ENCODE measurements at places on chromosomes 11 and 22.

GRCh38 chr22:46009730-46010129 is 32.8 kb upstream of the WNT7B start:
- DNase-seq: peak; percentile 81

DNA sequence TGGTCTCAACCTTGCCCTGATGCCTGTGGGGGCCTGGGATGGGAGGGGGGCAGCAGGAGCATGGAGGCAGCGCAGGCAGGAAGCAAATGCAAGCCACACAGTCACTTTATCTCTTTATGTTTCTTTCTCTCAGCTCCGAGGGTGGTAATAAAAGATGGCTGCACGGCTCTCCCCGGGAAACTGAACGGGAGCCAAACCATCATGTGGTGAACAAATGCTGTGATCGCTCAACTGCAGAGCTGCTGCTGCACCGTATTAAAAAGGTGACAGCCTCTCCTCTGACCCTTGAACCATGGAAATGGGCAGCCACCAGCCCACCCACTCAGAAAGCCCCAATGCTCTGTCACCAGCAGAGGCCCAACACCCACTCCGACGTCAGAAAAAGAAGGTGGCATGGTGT is 110.0 kb downstream of the TIMP3 start:
- no peak for DNase-seq

- DNase-seq: peak; percentile 59
Measured at GRCh38 chr22:37197451-37198257, 9.6 kb upstream of the C1QTNF6 start.

DNA sequence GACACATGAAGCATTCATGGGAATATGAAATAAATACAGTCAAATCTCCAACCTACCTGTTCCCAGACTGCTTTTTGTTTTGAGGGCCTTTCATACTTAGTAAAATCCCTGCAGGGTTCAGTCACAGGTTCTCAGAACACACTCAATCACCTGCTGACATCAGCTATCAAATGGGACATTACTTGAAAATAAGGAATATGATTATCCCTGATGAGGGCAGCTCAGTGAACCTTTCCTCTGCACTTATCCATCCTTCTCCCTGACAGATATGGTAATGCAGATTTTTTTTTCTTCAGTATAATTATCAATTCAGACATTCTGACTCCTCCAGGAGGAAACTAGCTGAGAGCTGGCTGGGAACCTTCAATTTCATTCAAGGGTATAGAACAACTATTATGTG is 1127.4 kb upstream of the CCDC90B start:
- no peak for DNase-seq

DNA sequence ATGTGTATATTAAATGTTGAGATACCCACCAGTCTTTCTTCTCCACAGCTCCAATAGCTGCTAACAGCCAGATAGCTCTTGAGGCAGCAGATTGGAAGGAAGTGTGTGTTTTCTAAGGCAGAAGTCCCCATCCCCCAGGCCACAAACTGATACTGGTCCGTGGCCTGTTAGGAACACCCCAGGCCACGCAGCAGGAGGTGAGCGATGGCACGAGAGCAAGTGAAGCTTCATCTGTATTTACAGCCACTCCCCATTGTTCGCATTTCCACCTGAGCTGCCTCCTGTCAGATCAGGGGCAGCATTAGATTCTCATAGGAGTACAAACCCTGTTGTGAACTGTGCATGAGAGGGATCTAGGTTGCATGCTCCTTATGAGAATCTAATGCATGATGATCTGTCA is 12.7 kb downstream of the CCDC73 start:
- no peak for DNase-seq

DNA sequence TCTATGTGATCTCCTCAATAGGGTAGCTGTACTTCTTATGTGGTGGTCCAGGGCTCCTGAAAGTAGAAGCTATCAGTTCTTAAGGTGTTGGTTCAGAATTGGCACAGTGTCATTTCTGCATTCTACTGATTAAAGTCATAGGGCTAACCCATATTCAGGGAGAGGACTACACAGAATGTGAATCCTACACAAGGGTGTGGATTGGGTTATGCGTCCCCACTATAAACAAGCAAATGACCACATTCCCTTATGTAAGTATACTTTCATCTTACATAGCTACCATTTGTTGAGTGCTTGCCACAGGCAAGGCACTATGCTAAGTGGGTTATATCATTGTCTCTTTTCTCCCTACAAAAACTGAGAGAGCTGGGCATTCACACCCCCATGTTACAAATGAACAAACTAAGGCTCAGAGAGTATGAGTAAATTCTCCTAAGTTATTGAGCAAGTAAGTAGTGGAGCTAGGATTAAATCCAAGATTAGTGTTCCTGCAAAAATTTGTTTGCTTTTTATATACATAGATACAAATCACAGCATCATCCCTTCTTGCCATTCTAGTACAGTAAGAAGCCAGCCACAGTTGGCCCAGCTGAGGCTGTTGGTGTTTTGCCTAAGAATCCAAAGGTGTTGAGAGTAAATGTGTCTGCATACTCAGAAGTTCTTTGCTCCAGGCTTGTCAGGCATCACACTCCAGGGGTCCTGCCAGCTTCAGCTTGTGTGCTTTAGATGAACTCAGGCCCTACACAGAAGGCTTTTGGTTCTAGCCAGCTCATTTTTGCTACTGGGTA is 157.8 kb downstream of the KIF18A start:
- no peak for DNase-seq

DNA sequence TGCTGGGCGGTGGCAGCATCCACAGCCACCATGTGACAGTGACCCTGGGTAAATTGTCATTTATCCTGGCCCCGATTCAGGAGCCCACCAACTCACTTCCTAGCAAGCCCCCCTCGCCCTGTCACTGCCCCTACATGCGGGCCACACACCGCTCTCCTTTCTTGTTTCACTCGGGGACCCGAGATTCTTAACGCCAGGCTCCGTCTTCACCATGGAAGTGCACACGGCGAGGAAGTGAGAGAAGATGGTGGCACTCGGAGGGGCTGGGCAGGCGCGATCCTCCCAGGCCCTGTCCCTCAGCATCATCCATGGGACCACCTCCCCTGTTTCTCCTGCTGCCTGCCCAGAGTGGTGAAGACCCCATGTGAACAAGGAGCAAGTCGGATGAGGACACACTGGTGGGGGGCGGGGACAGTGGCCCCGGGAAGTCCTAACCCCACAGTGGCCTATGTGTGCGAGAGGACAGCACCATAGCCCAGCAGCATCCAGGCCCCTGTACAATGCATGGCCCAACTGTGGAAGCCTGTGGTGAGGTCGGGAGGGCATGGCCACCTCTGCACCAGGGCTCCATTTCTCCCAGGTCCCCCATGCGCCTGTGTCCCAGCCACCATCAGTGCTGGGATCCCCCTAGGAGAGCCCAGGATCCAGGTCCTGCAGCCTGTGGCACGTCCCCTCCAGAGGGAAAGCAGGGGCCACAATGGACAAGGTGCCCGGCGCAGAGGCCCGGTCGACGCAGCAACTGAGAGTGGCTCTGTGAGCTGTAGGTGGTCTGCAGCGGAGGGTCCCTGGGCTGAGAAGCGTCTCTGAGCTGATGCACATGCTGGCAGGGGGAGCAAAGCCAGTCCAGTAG is 262.8 kb downstream of the BRD1 start:
- peak; percentile 74 for DNase-seq

GRCh38 chr22:19873138-19873959 is 18.7 kb upstream of the GNB1L start:
- peak; percentile 89 for DNase-seq

DNA sequence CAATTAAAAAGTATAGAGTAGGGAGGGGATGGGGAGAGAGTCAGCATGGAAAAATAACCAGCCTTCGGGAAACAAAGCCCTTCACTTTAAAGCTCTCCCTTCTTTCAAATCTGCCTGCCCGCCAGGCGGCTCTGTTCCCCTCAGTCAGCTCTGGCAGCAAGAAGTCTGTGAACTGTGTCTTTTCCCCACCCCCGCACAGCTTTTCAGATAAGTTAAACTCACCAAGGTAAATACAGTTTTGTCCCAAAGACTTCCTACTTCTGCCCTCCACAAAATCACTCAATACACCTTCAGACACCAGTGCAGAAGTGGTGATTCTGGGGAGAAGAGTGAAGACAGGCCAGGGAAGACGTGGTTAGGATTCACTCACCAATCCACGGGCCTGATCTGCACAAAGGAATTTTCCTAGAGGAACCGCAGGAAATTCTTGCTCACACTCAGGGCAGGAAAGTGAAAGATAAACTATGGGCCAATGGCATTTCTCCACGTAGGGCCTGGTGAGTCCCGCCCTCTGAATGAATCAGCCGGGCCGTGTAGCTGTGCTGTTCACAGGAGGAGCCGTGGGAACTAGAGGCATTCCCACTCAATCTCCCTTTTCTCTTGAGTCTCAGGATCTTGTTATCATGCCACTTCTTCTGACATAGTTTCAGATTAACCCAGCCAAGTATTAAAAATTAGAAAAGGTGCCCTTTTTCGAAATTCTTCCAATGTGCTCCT is at the start of gene TRIM5:
TSS of gene TRIM5 (minus strand) at position 429 of the 717 bp plus-strand sequence. CDS start 4,897 bp downstream, outside the sequence.
- no peak for DNase-seq

- no peak for DNase-seq
Measured at GRCh38 chr11:44802347-44802746, 75.6 kb downstream of the TSPAN18 start.

DNA sequence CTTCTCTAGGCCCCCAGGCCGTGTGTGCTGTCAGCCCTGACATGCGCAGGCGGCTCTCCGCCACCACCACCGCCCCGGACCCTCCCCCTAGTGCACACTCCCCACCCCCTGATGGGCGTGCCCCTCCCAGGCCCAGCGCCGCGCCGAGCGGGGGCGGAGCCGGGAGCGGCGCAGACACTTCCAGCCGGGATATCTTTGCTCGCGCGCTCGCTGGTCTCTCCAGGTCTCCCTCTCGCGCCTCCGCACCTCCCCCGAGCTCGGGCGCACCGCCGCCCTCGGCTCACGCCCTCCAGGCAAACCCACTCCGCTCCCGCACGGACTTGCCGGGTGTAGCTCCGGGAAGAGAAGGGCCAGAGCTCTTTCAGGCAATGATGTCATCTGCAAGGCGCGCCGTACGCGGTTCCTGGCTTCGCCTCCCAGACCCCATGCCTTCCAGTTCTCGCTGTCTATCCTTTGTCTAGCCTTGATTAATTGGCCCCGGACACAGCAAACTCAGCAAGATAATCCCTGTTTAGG is at the start of gene SCN3B:
TSS of gene SCN3B (minus strand) at position 59 of the 516 bp plus-strand sequence. CDS start 823 bp downstream, outside the sequence.
- no peak for DNase-seq

Data from chondrocyte (in vitro differentiated cells).